ENCODE measurements at places on chromosomes 7 and 10. TPM values are rescaled to one million over a fixed set of nuclear protein-coding genes. Genes with fewer than 3 reads are reported as not detected.

GRCh38 chr10:23139677-23140076 is 44.3 kb downstream of the MSRB2 start:
- no peak for DNase-seq

DNA sequence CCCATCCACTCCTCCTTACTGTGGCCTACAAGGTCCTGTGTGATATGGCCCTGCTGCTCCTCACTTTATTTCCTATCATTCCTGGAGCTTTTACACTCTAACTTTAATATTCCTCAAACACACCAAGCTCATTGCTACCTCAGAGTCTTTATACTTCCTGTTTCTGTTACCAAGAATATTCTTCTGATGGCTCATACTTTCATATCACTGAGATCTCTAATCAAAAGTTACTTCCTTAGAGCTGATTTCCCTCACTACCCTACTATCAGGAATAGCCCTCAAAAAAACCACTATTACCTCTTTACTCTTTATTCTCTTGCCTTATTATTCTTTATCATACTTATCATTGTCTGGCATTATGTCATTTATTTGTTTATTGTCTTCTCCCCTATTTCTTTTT is 5.8 kb upstream of the PPP3CB start:
- no peak for DNase-seq

The DUSP5 gene
- total RNA-seq, result 9.9 TPM

GRCh38 chr10:103055105-103055504 is 137.0 kb downstream of the CNNM2 start:
- DNase-seq, result no peak

The PHKG1 gene
- total RNA-seq, result 1.5 TPM

DNA sequence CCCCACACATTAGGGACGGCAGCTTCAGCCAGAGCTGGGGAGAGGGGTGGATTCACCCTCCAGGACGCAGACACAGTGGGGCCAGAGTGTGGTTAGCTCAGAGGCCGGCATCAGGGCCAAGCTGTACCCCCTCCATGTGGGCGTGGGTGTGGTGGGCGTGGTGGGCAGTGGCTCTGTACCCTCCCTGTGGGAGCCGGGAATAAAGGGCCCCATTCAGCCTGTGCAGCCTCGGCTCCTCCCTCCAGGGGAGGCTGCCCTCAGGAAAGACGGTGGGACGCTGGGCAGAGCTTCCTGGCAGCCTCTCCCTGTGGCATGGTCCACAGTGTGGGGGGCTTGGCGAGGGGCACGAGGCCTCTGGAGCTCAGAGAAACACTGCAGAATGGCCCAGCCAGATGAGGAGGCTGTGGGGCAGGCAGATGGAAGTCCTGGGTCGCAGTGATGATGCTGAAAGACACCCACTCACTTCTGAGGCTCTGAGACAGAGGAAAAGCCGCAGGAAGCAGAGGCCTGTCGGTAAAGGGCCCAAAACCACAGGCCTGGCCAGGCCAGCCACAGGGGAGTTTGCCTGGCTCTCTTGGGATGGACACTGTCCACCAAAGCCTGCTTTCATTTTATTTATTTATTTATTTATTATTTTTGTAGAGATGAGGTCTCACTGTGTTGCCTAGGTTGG is 108.0 kb downstream of the SH3PXD2A start:
- no peak for DNase-seq

The MRLN gene
- total RNA-seq, result not detected

The AOAH gene
- total RNA-seq, result 42.6 TPM

GRCh38 chr10:60280475-60280874 is 109.2 kb downstream of the ANK3 start:
- DNase-seq, result no peak

DNA sequence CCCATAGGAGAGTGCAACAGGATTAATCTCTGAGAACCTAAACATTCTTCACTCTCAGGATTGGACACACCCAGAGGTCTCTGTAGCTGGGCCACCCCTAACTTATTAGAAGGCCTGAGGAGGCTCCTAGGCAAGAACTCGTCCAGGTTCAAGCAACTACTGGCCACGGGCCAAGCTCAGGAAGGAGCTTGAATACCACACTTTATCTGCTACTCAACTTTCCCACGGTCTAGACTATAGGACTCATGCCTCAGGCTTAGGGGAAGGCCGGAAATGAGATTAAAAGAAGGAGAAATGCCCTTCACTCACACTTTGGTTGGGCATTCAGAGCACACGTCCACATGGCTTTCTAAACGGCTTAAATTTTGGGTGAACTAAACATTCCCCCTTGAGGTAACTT is 142.8 kb upstream of the PHYHIPL start:
- DNase-seq, result peak; percentile 38

The GATA3 gene
- 1.4 TPM for total RNA-seq

The XRCC2 gene
- total RNA-seq, result 24.6 TPM

DNA sequence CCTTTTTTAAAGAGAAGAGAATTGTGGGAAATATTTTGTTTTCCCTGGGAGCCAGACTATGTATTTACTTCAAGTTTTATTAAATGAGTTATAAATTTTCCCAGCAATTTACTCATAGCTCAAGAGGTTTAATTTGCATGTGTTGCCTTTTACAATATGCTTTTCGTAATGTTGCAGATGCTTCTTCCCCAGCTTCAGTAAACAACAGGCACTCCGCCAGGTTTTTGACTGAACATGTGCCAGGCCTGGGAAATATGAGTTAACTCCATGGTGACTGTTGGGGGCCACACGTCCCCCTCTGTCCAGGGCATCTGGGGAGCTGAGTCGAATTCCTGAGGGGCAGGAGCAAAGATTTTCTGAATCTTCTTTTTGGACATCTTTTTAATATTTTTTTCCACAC is 545.7 kb downstream of the LRMDA start:
- DNase-seq, result no peak

GRCh38 chr7:2566890-2567678 is 8.3 kb downstream of the IQCE start:
- no peak for DNase-seq

The TMEM213 gene
- total RNA-seq, result not detected

The CUBN gene
- 1.7 TPM for total RNA-seq

The GIMAP6 gene
- 1.9 TPM for total RNA-seq

- DNase-seq, result no peak
Measured at GRCh38 chr10:65172249-65172648, 1651.0 kb downstream of the REEP3 start.

- DNase-seq, result no peak
Measured at GRCh38 chr10:85849315-85849714, 517.3 kb downstream of the GRID1 start.

- DNase-seq, result peak; percentile 63
Measured at GRCh38 chr10:128069351-128070051, 56.7 kb downstream of the MKI67 start.

DNA sequence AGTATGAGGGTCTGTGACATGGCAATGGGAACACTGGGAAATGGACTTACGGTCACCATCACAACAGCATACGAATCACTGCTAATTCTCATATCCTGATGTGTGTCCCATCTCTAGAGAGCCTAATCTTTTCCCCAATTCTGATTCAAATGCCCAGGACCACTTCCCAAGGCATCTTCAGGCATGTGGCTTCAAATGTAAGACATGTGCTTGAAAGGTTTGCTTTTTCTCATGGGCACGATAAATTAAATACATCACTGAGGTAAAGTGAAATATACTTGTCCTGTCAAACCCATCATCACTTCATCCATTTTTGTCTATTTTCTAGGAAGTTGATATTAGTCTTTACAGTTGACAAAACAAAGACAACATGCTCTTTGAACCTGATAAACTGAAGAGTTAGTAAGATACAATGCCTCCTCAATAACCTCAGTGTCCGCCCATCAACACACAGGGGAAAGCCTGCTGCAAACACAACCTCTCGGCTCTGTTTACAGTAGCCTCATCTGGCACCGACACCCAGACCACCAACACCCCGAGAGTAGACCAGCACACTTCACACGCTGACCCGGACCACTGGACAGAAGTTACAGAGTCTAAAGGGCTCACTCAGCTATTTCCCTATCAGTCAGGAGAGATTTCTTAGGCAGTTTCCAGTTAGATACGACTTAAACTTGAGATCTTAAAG is 24.8 kb downstream of the GRB10 start:
- DNase-seq, result no peak

DNA sequence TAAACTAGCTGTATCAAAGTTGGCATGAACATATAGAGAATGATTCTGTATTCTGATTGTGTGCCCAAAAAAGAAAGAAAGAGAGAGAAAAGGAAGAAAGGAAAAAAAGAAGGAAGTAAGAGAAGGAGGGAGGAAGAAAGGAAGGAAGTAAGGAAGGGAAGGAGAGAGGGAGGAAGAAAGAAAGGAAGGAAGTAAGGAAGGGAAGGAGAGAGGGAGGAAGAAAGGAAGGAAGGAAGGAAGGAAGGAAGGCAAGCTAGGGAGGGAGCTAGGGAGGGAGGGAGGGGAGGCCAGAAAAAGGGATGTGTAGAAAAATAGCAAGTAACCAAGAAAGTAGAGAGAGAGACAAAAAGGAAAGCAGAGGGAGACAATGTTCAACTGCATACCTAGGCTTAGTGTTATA is 60.7 kb upstream of the TARP start:
- no peak for DNase-seq

The GNGT1 gene
- not detected for total RNA-seq

The LRRC18 gene
- total RNA-seq, result not detected

The PLXNA4 gene
- 5.5 TPM for total RNA-seq

The NPFFR1 gene
- total RNA-seq, result not detected
